ENCODE measurements at places on chromosomes 4 and X. TPM values are rescaled to one million over a fixed set of nuclear protein-coding genes. Genes with fewer than 3 reads are reported as not detected.
A peak's percentile ranks its signal among the peaks of the same experiment; 100 is the strongest.

LGI2 gene
- not detected for total RNA-seq

CYTL1 gene
- not detected for total RNA-seq

TBC1D8B gene
- 0.35 TPM for total RNA-seq

MAGEC1 gene
- not detected for total RNA-seq

BEX2 gene
- 59.3 TPM for total RNA-seq

HPSE gene
- 1.3 TPM for total RNA-seq

USP26 gene
- not detected for total RNA-seq

CD38 gene
- 3.5 TPM for total RNA-seq

PABPC1L2A gene
- total RNA-seq, result not detected

GIMD1 gene
- total RNA-seq, result not detected

ASB12 gene
- not detected for total RNA-seq

SSX4B gene
- not detected for total RNA-seq

SLC9B1 gene
- 4.0 TPM for total RNA-seq

TNIP3 gene
- total RNA-seq, result 0.62 TPM

VSIG4 gene
- total RNA-seq, result not detected

DNA sequence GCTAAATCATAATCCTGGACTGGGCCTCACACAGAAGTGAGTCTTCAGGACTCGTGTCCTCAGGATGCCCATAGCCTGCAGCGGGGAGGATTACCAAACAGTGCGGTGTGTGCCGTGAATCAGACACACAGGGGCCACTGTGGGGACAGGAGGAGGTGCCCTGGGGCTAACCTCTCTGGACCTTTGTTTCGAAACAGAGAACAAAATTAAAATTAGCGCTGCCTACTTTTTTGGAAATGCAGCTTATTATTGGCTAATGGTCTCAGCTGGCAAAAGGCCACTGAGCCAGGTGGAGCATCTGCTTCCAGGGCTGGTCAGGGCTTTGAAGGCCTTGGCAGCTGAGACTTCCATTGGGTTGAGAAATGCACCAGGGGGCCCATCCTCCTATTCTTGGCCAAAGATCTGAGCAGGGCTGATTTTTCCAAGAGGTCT lies 236.2 kb downstream of the EVC2 start:
- DNase-seq, result no peak

GRCh38 chrX:11341274-11342201 lies 48.3 kb downstream of the AMELX start:
- DNase-seq, result no peak

DNA sequence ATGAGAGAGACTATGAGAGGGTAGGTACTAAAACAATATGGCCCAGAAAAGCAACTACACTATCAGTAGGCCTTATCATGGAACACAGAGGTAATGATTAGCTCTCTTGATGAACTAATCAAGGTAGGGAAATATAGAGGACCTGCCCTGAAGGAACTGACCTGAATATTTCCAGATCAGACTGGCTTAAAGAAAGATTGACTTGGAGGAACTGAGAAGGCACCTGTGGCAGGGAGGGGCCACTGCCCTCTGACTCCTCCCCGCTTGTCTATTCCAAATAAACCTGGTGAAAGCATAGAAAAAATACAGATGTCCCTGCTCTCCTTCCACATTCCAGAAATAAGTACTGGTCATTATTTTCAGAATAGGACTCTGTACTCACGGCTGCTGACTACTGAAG lies 5.5 kb downstream of the RPS6KA6 start:
- no peak for DNase-seq

- DNase-seq, result no peak
These were observed 112.1 kb upstream of the DDIT4L start for GRCh38 chr4:100302061-100303026.

DNA sequence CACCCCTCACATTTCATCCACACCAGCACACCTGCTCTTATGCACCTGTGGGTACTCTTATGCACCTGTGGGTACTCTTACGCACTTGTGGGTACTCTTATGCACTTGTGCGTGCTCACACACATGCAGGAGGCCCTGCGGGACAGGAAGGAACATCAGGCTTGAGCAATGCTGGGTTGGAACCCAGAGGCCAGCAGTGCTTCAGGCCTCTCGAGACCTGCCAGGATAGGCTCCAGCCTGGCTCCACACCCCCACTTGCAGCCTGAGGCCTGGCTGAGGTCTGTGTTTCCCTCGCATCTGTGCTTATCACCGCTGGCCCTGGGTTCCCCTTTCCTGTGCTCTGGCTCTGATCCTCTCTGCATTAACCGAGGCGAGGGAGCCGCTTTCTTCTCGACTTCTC lies 34.7 kb downstream of the SORCS2 start:
- no peak for DNase-seq

DNA sequence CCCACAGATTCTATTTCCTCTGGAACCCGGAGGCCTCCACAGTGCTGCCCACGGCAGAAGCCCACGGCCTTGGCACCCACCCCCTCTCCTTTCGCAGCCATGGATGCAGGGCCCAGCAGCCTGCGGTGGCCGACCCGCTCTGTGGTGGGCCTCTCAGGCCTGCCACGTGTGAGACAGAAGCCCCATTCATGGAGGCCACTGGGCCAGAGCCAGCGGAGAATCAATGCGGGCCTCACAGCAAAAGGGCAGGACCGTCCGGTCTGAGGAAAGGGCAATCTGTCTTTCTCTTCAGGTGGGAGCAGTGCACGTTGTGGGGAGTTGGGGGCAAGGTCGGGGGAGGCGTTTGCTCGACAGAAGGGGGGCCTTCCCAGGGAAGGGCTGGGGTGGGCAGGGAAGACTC lies 8.4 kb upstream of the HAUS7 start:
- no peak for DNase-seq

- DNase-seq, result no peak
These were observed 19.1 kb downstream of the HAUS3 start for GRCh38 chr4:2222838-2223237.

DNA sequence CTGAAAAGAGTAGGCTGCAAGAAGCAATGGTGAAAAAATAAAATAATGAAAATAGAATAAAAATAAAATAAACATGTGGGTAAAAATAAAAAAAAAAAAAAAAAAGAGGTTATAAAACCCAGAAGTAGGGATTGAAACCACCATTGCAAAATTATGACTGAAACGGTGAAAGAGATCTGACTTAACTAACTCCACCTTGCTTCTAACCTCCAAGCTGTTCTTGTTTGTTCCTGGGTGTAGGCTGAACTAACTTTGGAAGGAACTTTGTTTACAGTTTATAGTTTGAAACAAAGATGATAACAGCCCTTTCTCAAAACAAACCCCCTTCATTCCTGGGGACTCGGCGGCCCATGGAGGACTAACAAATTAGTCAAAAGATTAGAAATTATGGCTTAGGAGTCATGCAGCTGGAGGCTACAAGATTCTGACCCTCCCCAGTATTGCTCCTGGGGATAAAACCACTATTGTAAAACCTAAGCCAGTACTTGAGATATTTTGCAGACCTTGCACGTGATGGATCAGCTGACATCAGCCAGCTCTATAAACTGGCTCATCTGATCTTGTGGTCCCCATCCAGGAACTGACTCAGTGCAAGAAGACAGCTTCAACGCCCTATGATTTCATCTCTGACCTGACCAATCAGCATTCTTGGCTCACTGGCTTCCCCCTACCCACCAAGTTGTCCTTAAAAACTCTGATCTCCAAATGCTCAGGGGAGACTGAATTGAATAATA lies 30.4 kb downstream of the DDX60L start:
- peak; percentile 7 for DNase-seq

DNA sequence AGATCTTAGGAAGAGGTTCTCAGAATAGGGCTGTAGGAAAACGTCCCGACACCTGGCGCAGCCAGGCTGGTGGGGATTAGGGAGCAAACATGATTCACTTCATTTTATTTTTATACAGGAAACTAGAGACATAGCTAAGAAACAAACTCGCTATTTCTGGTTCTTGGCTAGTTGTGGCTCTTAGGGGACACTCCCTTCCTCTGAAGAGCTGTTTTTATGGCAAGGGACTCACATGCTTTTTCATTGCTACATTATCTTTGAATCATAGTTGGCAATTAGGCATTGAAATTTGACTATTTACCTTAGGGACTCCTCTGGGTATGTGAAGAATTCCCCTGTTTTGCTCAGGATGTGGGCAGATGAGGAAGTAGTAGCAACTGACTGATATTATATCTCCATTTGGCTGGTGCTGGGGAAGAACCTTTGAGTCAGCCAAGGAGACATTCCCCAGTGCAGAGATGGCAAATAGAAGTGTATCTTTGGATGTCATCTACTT lies 174.5 kb downstream of the SMIM20 start:
- DNase-seq, result no peak

- no peak for DNase-seq
These were observed 159.1 kb upstream of the TTC29 start for GRCh38 chr4:147104768-147105167.

- no peak for DNase-seq
These were observed 7.9 kb downstream of the TBX22 start for GRCh38 chrX:80022363-80023031.

DNA sequence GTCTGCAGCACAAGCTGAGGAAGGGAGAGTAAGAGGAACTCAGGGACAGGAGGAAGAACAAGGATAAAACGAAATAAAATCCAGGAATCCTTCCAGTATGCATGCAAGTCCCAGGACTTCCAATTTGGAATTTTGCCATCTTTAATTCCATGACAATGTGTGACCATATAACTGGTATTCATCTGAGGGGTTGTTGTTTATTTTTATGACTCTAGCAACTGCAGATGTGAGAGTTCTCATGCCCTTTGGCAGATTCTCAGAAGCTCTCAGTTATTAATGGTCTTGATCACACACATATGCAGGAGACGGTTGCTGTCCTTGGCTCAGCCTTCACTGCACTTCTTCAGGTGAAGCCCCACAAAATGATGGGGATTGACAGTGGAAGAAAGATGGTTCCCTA lies 148.2 kb downstream of the SMIM20 start:
- no peak for DNase-seq

DNA sequence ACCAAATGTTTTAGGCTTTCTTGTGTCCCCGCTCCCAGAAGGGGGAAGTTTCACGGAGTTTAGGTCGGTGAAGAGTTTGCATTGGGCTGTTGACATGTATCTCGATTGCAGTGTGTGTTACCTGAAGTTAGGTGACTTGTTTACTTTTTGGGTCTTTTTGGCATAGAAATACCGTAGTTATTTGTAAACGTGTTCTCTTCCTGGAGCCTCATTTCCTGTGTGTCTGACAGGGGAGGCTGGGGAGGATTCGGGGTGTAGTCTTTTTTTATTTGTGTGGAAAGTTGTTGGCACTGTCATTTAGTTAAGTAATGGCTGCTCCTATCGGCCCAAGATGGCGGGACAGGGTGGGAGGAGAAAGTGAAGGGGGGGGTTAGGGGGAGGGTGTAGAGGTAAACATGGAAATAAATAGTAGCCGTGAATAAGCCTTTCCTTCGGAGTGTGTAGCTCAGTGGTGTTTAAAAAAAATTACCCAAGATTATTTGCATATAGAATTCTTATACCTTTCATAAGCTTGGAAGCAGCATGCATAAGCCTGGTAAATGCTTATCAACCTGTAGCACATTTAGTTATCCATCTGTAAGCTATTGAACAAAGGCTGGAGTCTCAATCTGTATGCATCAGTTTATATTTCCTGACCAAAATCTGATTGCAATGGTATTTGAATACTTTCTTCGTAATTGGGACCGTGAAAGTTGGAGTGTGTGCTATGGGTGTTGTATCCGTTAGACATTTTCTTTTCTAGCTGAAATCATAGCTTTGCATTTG lies 1.6 kb downstream of the KDM6A start:
- peak; percentile 45 for DNase-seq

DNA sequence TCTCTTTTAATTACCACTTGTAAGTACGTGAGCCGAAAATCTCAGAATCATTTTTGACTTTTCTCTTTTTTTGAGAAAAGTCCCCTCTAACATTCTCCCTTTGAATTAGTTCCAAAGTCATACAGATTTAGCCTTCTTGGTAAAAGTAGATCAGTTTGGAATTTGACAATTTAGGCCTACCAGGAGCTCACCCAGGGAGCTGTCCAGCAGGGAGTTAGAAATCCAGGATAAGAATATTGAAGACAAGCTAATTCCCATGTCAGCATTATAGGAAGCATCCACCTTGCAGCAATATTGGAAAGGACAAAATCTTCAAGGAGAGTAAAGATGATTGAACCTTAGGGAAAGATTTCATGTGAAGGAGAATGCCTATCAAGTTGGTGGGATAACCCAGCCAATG lies 352.2 kb upstream of the CPEB2 start:
- no peak for DNase-seq

DNA sequence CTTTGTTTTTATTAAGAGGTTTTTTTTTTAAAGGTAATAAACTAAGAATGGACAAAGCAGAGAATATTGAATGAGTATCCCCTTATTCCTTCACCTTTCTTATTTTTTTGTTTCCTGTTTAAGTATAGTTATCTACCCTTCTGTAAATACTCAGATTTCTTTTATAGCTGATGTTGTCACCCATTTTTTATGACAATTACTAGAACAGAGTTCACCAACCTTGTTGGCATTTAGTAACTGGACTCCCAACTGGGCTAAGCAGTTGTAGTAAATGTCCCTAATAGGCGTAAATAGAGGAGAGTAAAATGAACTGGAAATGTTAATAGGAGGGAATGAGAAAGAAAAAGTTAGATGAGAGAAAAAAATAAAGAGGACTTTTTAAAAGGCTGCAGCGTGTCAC lies 9.8 kb downstream of the PDLIM5 start:
- no peak for DNase-seq

Data from CD8-positive, alpha-beta T cell (primary cell).